Activated gamma-delta T cell (primary cell): ENCODE measurements at places on chromosomes 7 and 10.
A peak's percentile ranks its signal among the peaks of the same experiment; 100 is the strongest.

GRCh38 chr7:28587211-28587610 is 174.9 kb downstream of the CREB5 start:
- no peak for DNase-seq

DNA sequence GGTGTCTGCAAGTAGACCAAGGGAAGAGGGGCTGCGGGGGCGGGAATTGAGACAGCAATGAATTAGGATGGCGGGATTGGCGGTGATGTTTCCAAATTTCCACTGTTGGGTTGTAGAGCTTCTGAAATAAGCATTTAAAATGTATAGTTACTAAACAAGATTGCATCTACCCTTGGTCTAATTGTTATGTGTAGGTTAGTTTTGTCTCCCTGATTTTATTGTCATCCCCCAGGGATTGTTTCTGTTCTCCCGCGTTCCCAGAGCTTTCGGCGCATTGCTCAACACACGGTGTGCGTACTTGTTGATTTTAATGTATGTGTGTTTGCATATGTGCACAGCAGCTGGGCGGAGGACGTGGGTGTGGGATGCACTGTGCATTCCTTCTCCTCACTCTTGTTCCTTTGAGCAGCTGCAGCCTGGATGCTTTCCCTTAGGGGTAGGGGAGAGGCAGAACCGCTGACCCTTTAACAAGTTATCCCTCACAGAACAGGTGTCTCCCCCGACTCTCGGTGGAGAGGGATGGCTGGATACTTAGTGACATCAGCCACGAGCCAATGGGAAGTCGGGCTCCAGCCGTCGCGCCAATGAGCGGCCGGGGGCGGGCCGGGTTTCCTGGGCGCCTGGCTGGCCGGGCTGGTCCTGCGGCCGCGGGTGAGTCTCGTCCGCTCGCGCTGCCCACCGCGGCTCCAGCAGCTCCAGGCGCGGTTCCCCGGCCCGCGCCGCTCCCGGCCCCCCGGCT is at the start of gene TSPAN33:
TSS of gene TSPAN33 (plus strand) at position 613 of the 739 bp plus-strand sequence. CDS start 274 bp downstream, outside the sequence.
- peak; percentile 51 for DNase-seq

DNA sequence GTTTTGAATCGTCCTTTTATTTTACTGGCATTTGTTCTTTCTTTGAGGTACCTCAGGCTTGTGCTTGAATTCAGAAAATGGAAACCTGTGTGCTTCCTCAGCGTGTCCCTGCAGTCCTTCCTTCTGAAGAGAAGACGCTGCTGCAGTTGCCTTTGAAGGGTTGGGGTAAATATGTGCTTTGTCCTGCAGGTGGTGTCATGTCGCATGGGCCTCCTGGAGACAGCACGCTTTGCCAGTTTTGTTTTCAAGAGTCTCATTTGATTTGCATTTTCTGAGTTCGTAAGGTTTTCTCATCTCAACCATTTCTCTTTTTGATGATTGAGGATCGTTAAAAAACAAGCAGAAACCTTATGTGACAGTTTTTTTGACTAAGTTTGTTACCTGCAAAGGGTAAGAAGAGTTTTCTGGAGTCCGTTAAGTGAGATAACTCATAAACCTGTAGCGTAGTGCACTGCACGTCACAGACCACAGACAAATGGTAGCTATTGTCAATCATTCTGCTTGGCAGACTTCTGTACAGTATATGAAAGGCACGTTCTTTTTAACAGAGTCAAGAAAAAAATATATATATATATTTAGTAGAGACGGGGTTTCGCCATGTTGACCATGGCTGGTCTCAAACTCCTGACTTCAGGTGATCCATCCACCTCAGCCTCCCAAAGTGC is 57.0 kb downstream of the CDC123 start:
- DNase-seq: no peak

GRCh38 chr7:1608318-1608717 is 38.5 kb upstream of the PSMG3 start:
- no peak for DNase-seq

- no peak for DNase-seq
Measured at GRCh38 chr10:132259702-132260482, 47.9 kb downstream of the STK32C start.

- DNase-seq: no peak
Measured at GRCh38 chr7:128785738-128786137, 6.0 kb upstream of the CCDC136 start.

DNA sequence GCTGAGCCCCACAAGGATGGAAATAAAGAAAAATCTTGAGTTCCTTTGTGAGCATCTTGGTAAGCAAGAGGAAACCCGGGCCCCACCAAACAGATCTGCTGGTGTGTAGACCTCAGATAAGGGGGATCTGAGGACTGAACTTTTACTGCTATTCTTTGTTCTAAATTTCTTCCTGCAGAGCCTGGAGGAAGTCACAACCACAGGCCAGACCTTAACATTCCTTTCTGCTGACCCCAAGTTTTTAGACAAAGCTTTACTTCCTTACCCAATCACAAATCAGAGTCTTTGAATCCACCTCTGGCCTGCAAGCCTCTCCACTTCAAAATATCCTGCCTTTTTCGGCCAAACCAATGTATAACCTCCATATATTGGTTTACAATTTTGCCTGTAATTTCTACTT is 352.6 kb upstream of the AUTS2 start:
- no peak for DNase-seq

GRCh38 chr10:28632584-28632945 is 44.8 kb upstream of the BAMBI start:
- no peak for DNase-seq

- no peak for DNase-seq
Measured at GRCh38 chr7:145009876-145010275, 174.0 kb upstream of the TPK1 start.

GRCh38 chr10:19518632-19519031 is 297.6 kb upstream of the PLXDC2 start:
- DNase-seq: no peak

DNA sequence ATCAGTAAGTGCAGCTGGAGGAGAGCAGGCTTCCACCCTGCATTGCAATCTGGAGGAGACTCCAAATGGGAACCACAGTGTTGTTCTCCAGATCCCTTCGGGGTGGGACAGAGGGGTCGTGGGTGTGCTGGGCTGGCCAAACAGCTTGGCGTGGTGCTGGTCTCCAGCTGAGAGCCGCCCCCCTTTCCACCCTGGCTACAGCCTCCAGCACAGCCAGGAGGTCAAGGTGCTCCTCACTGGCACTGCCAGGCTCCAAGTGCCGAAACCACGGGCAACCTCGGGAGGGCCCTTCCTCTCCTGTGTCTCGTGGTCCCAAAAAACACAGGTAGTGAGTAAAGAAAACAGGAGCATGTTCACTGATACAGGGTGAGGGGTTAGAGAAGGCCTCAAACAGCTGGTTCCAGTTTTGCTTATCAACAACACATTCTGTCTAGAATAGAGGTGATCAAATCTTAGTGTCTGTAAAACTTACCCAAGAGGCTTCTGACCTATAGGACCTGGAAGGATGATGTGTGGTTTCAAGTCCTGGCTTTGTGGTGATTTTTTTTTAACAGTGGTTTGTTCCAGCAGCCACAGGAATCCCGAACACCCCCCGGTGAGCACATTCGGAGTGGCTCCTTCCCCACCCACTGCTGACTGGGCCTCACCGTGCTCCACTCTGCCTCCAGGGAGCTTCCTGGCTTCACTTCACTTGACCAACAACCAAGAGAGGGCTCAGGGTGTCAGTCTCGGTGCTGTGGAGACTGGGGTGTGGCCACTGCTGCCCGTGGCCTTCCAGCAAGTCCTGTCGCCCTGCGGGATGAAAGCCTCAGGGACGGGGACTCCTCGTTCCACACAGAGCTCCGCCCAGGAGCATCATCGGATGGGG is 31.2 kb upstream of the EN2 start:
- no peak for DNase-seq
